Occipital lobe (tissue), 3 donors: ENCODE measurements at places on chromosomes 16 and 17. TPM values are rescaled to one million over a fixed set of nuclear protein-coding genes. Genes with fewer than 3 reads are reported as not detected.

TEKT3 gene
- 1.2 TPM for total RNA-seq

KRT33B gene
- not detected for total RNA-seq

ALOX12B gene
- 1.4 TPM for total RNA-seq

TM4SF5 gene
- total RNA-seq, result not detected

ITGA3 gene
- 23.2 TPM for total RNA-seq
